ENCODE measurements at places on chromosomes 13 and 19. TPM values are rescaled to one million over a fixed set of nuclear protein-coding genes. Genes with fewer than 3 reads are reported as not detected.

DACT3 gene
- total RNA-seq, result 0.25 TPM

ARHGAP33 gene
- 4.7 TPM for total RNA-seq

GJA3 gene
- total RNA-seq, result 1.2 TPM

FPR1 gene
- 0.07 TPM for total RNA-seq

GGN gene
- 0.13 TPM for total RNA-seq

FSD1 gene
- total RNA-seq, result 8.4 TPM

SPRY2 gene
- 10.4 TPM for total RNA-seq

KRTDAP gene
- not detected for total RNA-seq

LRFN3 gene
- 19.7 TPM for total RNA-seq

PGLYRP2 gene
- 0.06 TPM for total RNA-seq

ZNF83 gene
- 0.15 TPM for total RNA-seq

LRRC63 gene
- not detected for total RNA-seq

CEACAM5 gene
- total RNA-seq, result 2.2 TPM

PDX1 gene
- 0.12 TPM for total RNA-seq

CYP4F8 gene
- not detected for total RNA-seq

ZNF442 gene
- total RNA-seq, result not detected

NLRP9 gene
- total RNA-seq, result not detected

ZNF682 gene
- total RNA-seq, result not detected

ENOX1 gene
- total RNA-seq, result 0.75 TPM

F2RL3 gene
- not detected for total RNA-seq

PSG3 gene
- not detected for total RNA-seq
